ENCODE measurements at places on chromosomes 1 and 21.

GRCh38 chr1:204001166-204001901, 71.6 kb upstream of the SOX13 start:
- no peak for DNase-seq

- no peak for DNase-seq
These were observed 17.1 kb downstream of the RNF220 start for GRCh38 chr1:44422161-44422560.

DNA sequence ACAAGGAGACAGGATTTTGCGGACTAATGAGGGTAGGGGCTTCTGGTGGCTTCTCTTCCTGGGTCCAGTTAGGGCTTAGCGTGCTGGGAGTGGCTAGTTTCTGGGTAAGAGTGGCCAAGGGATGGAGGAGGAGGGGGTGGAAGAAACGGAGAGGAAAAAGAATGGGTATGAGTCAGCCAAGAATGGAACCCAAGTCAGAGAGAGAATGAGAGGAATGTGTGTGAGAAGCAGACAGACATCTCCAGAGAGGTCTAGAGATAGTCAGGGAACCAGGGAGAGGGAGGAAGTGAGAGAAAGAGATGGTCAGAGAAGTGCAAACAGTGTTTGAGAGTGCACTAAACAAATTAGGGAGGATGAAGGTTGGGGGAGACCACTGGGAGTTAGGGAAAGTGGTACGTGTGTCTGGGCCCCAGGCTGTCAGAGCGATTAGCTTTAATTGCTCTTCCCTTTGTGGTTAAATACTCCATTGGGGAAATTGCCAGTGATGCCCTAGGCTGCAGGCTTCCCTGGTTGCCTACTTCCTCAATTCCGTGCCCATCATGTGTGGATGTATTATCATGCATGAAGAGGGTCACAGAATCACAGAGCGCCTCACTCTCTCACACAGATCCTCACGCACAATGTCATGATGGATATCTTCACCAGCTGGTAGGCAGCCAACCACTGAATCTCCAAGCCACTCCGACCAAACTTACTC, 1.4 kb downstream of the PEA15 start:
- peak; percentile 66 for DNase-seq

GRCh38 chr1:188386161-188386560, 1557.4 kb downstream of the PLA2G4A start:
- no peak for DNase-seq

DNA sequence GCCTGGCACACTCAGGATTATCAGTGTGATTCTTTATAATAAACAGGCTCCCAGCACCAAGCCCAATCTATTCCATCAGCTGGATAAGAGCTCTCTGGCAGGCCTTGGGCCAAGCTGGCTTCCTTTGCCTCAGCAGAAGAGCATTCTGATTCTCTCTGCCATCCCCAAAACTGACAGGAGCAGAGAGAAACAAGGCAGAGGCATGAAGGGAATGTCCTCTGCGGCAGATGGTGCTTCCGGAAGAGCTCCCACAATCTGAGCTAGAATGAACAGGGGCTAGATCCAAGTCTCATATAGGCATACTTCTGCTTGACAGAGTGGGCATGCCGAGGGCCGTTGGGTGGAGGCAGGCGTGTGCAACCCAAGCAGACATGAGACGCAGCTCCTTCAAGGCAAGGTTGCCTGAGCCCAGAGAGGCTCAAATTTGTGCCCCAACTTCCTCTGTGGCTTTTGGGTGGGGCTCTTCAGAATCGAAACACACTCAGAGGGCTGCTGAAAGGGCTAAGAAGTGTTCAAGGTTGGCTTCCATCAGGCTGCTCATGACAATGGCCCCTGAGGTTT, 4.0 kb downstream of the CAPN2 start:
- peak; percentile 88 for DNase-seq

DNA sequence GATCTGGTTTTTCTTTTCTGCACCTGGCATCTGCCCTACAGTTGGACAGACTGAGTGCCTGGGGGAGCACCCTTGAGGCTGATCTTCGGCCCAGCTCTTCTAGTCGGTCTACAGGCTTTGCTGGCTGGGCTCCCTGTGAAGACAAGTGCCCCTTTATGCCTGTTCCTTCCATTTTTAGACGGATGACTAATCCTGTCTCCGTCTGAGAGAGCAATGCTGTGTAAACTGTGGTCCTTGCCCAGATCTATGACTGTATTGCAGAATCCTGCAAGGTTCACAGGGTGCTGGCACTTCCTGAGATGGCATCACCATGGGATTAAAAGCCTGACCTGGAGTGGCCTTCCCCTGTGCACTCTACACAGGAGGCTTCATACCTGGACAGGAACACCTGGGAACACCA, 47.6 kb upstream of the SAMD13 start:
- peak; percentile 71 for DNase-seq

GRCh38 chr1:148354913-148355308, 128.2 kb downstream of the PPIAL4G start:
- DNase-seq = no peak

GRCh38 chr1:197841883-197842553, 60.4 kb upstream of the C1orf53 start:
- DNase-seq = peak; percentile 92

- no peak for DNase-seq
These were observed 14.7 kb downstream of the RHEX start for GRCh38 chr1:206067486-206068227.

GRCh38 chr1:109500941-109501381, 7.1 kb downstream of the CYB561D1 start:
- peak; percentile 30 for DNase-seq

GRCh38 chr1:1972976-1973715, 30.4 kb downstream of the CFAP74 start:
- DNase-seq = no peak

- DNase-seq = no peak
These were observed 91.1 kb downstream of the HLX start for GRCh38 chr1:220970311-220970710.

GRCh38 chr1:32464716-32465577, at the start of gene ZBTB8B:
Gene ZBTB8B, plus strand, starts transcription at chr1:32465072. Its CDS starts 5,553 bp downstream, at chr1:32470625.
- DNase-seq = no peak

- no peak for DNase-seq
These were observed 303.4 kb downstream of the KIF26B start for GRCh38 chr1:245458234-245458633.

DNA sequence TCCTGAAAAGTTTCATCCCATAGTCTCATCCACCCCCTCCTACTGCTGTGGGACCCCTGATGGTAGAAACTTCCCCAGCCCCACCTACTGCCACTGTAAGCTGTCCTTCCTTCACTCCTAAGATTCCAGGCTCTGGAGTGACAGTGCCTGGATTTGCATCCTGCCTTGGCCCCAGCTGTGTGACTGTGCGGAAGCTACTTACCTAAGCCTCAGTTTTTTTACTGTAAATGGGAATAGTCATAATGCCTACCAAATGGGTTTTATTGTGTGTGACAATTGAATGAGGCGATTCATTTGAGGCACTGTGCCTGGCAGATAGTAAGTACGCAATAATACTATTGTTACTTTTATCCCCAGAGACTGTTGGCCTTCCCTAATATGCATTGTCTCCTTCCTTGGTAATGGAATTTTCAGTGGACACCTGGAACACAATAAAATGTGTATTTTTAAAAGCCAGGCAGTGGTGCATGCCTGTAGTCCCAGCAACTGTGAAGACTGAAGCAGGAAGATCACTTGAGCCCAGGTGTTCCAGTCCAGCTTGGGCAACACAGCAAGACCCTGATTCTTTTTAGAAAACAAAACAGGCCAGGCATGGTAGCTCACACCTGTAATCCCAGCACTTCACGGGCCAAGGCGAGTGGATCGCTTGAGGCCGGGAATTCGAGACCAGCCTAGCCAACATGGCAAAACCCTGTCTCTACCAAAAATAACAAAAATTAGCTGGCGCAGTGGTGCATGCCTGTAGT, 55.0 kb upstream of the ZNF326 start:
- no peak for DNase-seq

GRCh38 chr1:154713005-154713404, 105.0 kb upstream of the ADAR start:
- no peak for DNase-seq

DNA sequence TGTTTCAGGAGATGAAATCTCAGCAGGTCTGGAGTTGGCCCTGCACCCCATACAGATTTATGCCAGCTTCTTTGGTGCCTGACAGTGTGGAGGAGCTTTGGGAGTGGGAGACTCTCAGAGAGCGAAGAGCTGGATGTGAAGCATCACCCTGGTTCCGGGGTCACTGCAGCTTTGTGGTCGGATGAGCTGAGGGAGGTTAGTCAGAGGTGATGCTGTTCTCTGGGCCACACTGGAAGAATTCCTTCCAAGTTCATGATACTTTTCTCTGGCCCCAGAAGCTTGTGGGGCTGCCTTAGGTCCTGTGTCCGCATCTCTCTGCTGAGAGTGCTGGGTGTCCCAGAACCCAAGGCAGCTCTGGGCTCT, 467.8 kb downstream of the CAMTA1 start:
- DNase-seq = no peak

GRCh38 chr1:57017717-57018116, 51.9 kb upstream of the C8B start:
- DNase-seq = no peak

DNA sequence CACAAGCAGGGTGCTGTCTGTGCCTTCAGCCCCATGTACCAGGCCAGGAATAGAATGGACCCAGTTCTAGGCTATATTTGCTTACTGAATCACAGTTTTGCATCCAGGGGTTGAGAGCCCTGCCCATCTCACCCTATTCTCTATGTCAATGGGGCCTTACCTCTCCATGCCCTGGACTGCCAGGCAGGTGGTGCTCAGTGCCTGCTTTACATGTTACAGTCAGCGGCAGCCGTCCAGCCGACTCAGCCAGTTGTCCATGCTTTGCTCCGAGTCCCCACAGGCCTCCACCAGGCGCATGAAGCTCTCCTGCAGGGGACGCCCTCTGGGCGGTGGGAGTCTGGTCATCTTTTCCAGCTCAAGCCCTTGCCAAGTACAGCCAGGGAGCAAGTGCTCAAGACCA, 12.2 kb upstream of the FAM167B start:
- DNase-seq = no peak

GRCh38 chr1:25049190-25049589, 119.1 kb upstream of the RUNX3 start:
- DNase-seq = no peak

GRCh38 chr21:35350965-35351364, 301.9 kb upstream of the RUNX1 start:
- no peak for DNase-seq

- DNase-seq = peak; percentile 6
These were observed 14.9 kb upstream of the MED18 start for GRCh38 chr1:28313702-28314546.

DNA sequence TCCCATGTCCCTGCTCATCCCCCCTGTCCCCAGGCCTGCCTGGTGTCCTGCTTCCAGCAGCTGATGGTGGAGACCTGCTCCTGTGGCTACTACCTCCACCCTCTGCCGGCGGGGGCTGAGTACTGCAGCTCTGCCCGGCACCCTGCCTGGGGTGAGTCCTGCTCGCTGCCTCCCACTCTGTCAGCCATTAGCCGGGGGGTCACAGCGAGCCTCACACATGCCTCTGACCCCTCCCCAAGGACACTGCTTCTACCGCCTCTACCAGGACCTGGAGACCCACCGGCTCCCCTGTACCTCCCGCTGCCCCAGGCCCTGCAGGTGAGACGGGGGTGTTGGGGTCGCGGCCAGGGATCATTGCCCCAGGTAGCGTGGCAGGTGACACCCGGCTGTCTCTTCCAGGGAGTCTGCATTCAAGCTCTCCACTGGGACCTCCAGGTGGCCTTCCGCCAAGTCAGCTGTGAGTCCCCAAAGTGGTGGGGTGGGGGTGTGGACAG, 10.0 kb downstream of the SCNN1D start:
- DNase-seq = peak; percentile 36

- DNase-seq = no peak
These were observed 4.5 kb upstream of the IFI16 start for GRCh38 chr1:159005161-159005560.

Data from MV-4-11 (cell line).